Activated T-cell treated with anti-CD3 and anti-CD28 coated beads for 1 hour (primary cell): ENCODE measurements at places on chromosomes 4 and X.

GRCh38 chrX:9591496-9591895 is 126.6 kb downstream of the TBL1X start:
- DNase-seq, result no peak

GRCh38 chr4:84683064-84683850 is 100.3 kb downstream of the CDS1 start:
- DNase-seq, result no peak

- no peak for DNase-seq
Measured at GRCh38 chr4:17376205-17376604, 135.7 kb downstream of the QDPR start.

- no peak for DNase-seq
Measured at GRCh38 chr4:170325599-170325998, 235.8 kb upstream of the AADAT start.

GRCh38 chrX:2910109-2910508 is 19.0 kb downstream of the ARSD start:
- DNase-seq, result no peak
